ENCODE measurements at places on chromosomes 2 and 18.
A peak's percentile ranks its signal among the peaks of the same experiment; 100 is the strongest.

- DNase-seq = peak; percentile 77
These were observed 2.6 kb upstream of the CYP26B1 start for GRCh38 chr2:72150157-72150860.

GRCh38 chr2:177579486-177580036 lies 187.0 kb downstream of the AGPS start:
- no peak for DNase-seq

GRCh38 chr2:179082697-179083096 lies 32.8 kb upstream of the CCDC141 start:
- no peak for DNase-seq

DNA sequence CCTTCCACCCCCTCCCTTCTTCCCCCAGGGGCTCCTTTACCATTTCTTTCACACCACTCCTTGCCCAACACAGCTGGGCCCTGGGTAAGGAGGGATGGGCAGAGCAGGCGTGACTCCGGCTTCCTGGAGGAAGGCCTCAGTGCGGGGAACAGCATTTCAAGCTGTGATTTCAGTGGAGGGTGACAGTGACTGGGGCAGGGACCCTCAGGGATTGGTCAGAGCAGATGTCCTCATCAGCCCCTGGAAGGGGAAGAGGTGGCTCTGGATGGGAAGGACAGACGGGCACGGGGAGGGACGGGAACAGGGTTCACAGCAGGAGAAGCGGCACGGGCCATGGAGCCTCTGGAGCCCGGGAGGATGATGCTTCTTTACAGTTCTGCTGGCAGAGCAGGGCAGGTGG lies 130.8 kb upstream of the TWIST2 start:
- no peak for DNase-seq

DNA sequence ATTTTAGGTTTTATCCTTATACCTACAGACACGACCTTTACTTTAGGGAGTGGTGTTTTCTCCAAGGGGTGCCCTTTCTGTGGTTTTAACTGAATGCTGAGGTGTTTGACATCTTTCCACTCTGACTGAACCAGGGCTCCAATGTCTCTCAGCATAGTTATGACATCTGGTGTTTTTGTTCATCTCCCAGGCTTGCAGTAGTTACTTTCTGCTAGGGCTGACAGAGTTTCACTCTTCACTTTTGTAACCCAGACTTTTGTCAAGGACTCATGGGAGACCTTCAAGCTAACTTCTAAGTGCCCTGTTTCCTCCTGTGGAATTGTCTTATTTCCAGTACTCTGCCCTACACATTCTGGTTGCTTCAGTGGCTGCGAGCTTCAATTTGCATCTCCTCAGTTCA lies 103.1 kb downstream of the CCDC85A start:
- no peak for DNase-seq

Measured in stimulated activated CD4-positive, alpha-beta T cell treated with anti-CD3 and anti-CD28 coated beads, Interleukin-2, amount 100 ng/mL, for 48 hours (primary cell).